Testis (tissue), 5 donors: ENCODE measurements at places on chromosomes 6 and 20.

GRCh38 chr6:137845460-137845859 is 21.6 kb upstream of the TNFAIP3 start:
- no peak for DNase-seq

GRCh38 chr6:111090766-111091165 is 3.5 kb downstream of the SLC16A10 start:
- no peak for DNase-seq

DNA sequence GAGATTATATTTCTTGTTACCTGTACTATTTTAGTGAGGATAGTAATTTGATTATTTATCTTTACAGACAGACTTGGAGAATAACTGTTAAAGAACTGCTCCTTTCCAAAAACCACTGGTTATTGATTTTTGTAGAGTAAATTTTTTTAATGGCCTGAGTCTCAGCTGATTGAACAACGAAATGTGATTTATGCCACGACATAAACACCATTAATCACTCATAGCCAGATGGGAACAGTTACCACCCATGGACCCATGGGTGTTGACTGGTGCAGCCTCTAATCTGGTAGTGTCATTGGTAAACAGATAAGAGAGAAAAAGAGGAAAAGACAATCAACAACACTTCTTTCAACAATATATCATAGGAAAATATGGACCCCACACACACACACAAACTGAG is 101.4 kb upstream of the BEND6 start:
- no peak for DNase-seq

DNA sequence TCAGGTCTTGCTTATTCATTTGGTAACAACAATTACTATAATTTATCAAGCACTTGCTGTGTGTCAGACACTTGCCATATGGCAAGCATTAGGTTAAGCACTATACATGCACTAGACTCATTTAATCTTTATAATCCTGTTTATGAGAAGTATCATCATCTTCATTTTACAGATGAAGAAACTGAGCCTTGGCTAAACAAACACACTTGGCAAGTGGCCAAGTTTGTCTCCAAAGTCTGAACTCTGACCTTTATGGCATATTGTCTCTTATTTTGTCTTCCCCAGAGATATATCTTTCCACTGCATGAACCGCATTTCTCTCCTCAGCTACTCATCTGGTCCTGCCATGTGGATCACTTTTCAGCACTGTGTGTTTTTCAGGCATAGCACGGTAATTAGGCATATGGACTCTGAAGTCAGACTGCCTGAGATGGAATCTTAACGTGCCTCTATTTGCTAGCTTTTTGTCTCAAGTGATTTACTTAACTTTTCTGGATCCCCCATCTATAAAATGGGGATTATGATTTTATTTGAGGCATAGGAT is 4.7 kb downstream of the ADGRF5 start:
- no peak for DNase-seq
